C1 segment of cervical spinal cord (tissue), 14 donors: ENCODE measurements at places on chromosomes 3 and 15.

GRCh38 chr3:11850003-11850402 is 3.3 kb upstream of the TAMM41 start:
- DNase-seq, result no peak

DNA sequence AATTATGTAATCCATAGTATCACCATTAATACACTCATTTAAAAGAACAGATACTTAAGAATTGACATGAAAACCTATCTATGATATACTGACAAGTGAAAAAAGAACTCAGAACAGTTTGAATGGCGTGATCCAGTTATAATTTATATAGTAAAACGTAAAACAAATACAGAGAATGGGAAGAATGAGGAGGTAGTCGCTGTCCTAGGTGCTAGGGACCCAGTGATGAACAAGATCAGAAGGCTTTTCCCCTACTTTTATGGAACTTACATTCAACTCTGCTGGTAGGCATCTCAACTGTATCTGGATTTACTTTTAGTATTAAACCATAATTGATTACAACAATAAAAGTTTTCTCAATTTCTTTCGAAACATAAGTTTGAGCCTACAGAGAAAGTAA is 31.8 kb downstream of the GSK3B start:
- DNase-seq, result no peak

- DNase-seq, result no peak
Observed at GRCh38 chr3:53158765-53159155, 2.2 kb upstream of the PRKCD start.

DNA sequence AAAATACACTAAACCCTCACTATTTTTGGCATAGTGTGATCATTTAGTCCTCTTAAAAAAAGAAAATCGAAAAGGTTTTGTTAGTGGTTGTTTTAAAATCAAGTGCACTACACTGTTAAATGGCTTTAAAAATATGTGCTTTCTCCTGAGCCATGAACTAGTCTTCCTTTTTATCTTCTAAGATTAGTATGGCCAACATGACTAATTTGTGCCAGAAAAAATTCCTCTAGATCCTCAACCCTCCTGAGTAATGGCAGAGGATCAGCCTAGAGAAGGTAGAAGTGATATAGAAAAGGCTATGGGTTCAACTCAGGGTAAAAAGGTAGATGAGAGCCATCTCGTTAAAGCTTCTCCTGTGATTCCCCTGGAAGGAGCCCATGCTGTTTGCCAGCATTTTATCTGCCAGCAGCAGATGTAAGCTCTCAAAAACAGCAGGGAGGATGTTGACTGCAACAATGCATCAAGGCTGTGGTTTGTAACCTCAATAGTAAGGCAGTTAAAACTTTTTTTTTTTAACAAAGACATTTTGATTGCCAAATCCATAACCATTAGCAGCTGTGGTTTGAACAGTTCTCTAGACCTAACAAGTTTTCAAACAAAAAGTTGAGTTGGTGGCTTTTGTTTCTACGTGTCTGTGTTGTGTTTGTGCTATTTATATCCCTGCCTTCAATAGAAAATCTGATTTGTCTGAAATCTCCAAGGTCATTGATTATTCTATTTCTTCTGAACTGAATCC is 30.2 kb upstream of the ZNF609 start:
- DNase-seq, result no peak

DNA sequence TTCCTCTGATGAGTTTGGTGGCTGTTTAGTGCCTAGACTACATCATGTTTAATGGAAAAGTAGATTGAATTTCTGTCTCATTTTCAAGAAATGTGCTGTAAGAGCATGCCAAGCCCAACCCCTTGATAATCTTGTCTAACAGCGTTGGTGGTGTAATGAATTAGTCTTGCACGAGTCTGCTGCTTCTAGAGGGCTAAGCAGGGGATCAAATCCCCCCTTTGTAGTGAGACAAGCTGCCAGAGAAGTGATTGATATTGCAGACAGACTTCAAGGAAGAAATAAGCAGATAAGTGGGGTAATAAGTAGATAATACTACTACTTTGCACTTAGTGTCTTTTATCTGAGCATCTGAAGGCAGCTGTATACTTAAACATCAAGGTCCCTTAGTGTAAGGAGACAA is 141.4 kb downstream of the TP63 start:
- DNase-seq, result no peak

DNA sequence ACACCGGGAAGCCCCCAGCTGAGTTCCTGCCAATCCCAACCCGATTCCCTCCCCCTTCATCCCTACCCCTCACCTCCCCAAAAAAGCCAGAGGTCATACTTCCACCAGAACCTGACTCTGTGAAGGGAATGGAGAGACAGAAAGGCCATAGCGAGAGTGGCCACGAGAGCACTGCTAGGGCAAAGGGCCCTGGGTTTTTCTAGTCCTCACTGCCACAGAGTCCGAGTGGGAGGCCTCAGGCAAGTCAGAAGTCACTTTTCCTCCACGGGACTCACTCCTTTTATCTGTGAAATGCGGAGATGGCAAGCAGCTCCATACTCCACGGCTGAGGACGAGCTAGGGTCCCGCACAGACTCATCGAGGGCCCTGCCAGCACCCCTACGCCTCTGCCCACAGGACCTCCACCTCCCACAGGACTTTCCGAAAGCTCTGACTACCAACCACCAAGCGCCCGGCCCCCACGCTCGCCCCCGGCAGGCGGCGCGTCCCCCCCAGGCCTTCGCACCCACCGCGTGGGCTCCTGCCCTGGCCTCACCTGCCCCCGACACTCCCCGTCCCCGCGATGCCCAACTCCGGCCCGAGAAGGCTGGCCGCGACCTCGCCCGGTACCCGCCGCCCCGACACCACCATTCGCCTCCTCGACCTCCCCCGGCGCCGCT is 792 bp downstream of the ATP13A3 start:
- no peak for DNase-seq

DNA sequence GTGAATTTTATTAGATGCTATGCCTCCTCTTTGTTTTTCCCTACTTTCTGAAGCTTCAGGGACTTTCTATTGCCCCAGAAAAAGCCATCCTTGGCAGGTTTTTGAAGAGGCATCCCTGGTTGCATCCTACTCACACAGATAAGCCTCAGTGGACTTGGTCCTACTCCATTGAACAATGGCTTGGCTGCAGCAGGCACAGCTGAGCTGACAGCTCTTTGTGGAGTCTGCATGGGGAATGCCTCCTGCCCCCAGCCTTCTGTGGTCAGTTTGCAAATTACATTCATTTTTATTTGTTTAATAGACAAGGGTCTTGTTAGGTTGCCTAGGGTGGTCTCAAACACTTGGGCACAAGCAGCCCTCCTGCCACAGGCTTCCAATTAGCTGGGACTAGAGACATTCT is 69.7 kb downstream of the NPAP1 start:
- no peak for DNase-seq

- no peak for DNase-seq
Observed at GRCh38 chr3:14879211-14879874, 60.6 kb downstream of the FGD5 start.

DNA sequence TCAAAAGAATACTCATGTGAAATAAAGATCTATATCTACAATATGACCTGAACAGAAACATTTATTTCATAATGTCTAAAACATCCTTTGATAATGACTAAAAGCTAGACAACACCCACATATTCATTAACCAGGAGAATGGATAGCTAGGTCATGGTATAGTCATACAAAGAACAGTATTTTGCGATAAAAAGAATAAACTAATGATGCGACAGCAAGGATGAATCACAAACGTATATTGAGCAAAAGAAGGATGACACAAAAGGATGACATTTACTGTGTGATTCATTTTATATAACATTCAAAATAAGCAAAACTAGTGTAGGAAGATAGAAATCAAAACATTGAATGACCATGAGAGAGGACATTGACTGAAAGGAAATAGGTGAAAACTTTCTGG is 1233.1 kb downstream of the OTOL1 start:
- DNase-seq, result no peak

- no peak for DNase-seq
Observed at GRCh38 chr15:85430406-85431204, 50.2 kb downstream of the AKAP13 start.
